ENCODE measurements at places on chromosomes 2 and 18. TPM values are rescaled to one million over a fixed set of nuclear protein-coding genes. Genes with fewer than 3 reads are reported as not detected.

DNA sequence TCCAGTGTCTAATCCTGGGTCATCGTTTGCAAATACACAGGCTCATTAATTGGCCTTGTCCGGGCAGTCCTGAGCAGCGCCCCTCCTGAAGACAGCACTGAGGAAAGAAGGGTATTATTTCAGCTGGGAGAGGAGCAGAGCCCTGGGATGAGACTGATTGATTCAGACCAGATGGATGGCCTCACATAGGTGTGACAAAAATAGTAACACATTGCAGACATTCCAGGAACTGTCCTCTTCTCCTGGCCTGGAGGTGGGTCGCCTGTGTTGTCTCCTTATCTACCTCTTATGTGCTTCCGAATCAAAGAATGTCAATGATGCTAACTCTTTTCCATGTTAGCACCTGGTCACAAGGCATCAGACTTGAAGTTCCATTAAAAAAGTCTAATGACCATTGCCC, 45.9 kb downstream of the ZEB2 start:
- no peak for DNase-seq
- no peaks in the 10 kb centered on the region for H3K36me3 ChIP-seq
- H3K27ac ChIP-seq = no peak overlapping the region

DNA sequence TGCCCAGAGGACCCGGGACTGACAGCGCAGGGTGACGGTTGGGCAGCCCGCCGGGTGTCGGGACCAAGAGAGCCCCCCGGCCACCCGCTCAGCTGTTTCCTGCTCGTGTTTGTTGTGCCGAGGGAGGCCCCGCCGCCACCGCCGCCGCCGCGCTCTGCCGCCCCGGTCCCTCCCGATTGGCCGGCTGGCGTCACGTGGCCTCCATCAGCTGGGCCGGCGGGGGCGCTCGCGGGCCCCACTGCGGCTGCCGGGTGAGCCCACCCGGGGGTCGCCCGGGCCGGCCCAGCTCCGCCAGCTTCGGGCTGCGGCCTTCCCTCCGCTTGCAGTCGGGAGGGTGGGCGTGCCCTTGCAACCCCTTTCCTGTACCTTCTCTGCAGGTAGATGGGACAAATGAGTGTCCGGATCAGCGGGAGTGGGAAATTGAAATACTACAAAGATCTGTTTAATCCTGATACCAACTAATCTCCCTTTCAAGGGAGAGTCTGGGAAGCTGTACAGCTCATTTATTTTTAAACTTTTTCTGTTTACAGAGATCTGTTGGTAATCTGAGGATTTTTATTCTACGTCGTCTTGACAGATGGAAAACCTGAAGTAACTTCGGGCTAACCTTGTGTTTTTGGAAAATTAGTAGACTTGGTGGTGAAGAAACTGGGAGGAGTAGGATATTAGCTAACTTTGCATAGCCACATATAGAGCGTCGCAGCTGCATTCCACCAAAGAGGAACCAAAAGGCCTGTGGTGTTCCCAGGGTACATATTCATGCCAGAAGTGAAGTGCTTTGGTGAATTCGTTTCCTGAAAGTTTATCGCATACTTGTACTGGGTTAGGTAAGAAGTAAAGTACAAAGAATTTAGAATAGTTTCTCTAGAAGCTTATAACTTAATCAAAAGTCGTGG, 1.2 kb downstream of the YPEL5 start:
- H3K27ac ChIP-seq = peak overlapping the region; percentile 100
- no peaks in the 10 kb centered on the region for H3K27me3 ChIP-seq
- H3K4me3 ChIP-seq = peak overlapping the region; percentile 97
- peak; percentile 77 for DNase-seq

Gene ABCG8
- total RNA-seq = 0.57 TPM

Gene CUL3
- 90.5 TPM for total RNA-seq

GRCh38 chr2:152825834-152826233, 107.4 kb downstream of the ARL6IP6 start:
- no peak overlapping the region for H3K27ac ChIP-seq

Gene OTOS
- not detected for total RNA-seq

Gene DYNAP
- total RNA-seq = not detected

GRCh38 chr2:154233231-154233630, 361.5 kb downstream of the GALNT13 start:
- H3K4me1 ChIP-seq = no peaks in the 10 kb centered on the region
- DNase-seq = no peak
- no peaks in the 10 kb centered on the region for H3K27me3 ChIP-seq
- H3K4me3 ChIP-seq = no peak overlapping the region

Gene INO80B
- 28.3 TPM for total RNA-seq

GRCh38 chr18:48385596-48385995, 23.6 kb downstream of the ZBTB7C start:
- no peak overlapping the region for H3K27ac ChIP-seq
- H3K4me1 ChIP-seq = no peaks in the 10 kb centered on the region
- no peak overlapping the region for H3K4me3 ChIP-seq
- no peak for DNase-seq

- no peaks in the 10 kb centered on the region for H3K4me1 ChIP-seq
- no peak overlapping the region for H3K27ac ChIP-seq
- H3K4me3 ChIP-seq = no peak overlapping the region
- no peaks in the 10 kb centered on the region for H3K27me3 ChIP-seq
- no peaks in the 10 kb centered on the region for H3K36me3 ChIP-seq
Measured at GRCh38 chr2:188813857-188814256, 160.3 kb upstream of the COL3A1 start.

DNA sequence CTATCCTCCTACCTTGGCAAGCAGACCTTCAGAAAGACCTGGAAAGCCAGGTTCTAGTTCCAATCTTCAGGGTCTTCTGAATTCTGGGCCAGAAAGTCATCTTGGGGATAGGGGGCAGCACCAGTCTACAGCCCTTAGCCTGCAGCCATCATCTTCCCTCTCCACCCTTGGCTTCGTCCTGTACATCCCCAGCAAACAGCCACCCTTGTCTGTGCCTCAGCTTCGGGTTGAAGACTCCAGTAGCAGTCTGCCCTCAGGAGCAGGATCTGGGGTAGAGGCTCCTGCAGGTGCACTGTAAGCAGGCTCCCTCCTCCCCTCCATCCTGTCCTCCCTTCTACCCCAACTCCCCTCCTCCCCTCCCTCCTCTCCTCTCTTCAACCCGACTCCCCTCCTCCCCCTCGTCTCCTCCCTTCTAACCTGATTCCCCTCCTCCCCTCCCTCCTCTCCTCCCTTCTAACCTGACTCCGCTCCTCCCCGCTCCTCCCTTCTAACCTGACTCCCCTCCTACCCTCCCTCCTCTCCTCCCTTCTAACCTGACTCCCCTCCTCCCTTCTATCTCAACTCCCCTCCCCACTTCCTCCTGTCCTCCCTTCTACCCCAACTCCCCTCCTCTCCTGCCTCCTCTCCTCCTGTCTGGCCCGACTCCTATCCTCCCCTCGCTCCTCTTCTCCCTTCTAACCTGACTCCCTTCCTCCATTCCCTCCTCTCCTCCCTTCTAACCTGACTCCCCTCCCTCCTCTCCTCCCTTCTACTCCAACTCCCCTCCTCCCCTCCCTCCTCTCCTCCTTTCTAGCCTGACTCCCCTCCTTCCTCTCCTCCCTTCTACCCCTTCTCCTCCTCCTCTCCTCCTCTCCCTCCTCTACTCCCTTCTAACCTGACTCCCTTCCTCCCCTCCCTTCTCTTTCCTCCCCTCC, 90.1 kb upstream of the SMAD2 start:
- H3K36me3 ChIP-seq = no peaks in the 10 kb centered on the region
- H3K4me3 ChIP-seq = no peak overlapping the region
- peaks cover 6% of the 10 kb centered on the region for H3K27me3 ChIP-seq
- no peak for DNase-seq
- H3K27ac ChIP-seq = no peak overlapping the region
- no peaks in the 10 kb centered on the region for H3K4me1 ChIP-seq

Gene LDLRAD4
- total RNA-seq = 59.9 TPM

GRCh38 chr18:801137-801536, 10.9 kb downstream of the YES1 start:
- no peaks in the 10 kb centered on the region for H3K36me3 ChIP-seq
- no peak for DNase-seq
- no peak overlapping the region for H3K27ac ChIP-seq
- H3K27me3 ChIP-seq = no peaks in the 10 kb centered on the region
- H3K4me3 ChIP-seq = no peak overlapping the region
- no peaks in the 10 kb centered on the region for H3K4me1 ChIP-seq

Gene NDC80
- 2.7 TPM for total RNA-seq

DNA sequence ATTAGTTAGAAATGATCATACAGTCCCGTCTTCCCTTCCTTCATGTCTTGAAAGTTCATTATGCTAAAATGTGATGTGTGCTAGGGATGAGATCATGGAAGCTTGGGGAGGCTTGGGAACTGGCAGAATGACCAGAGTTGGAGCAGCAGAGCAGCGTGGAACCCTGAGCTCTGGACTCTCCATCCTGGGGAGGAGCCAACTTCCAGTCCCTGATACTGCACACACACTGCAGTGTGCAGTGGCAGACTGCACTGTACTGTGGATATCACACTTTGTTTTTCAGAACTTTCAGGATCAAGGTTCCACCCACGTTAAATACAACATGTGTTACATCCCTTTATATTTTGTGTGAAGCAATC, 27.3 kb upstream of the GREB1 start:
- no peaks in the 10 kb centered on the region for H3K27me3 ChIP-seq
- H3K4me3 ChIP-seq = no peak overlapping the region
- H3K4me1 ChIP-seq = no peaks in the 10 kb centered on the region

DNA sequence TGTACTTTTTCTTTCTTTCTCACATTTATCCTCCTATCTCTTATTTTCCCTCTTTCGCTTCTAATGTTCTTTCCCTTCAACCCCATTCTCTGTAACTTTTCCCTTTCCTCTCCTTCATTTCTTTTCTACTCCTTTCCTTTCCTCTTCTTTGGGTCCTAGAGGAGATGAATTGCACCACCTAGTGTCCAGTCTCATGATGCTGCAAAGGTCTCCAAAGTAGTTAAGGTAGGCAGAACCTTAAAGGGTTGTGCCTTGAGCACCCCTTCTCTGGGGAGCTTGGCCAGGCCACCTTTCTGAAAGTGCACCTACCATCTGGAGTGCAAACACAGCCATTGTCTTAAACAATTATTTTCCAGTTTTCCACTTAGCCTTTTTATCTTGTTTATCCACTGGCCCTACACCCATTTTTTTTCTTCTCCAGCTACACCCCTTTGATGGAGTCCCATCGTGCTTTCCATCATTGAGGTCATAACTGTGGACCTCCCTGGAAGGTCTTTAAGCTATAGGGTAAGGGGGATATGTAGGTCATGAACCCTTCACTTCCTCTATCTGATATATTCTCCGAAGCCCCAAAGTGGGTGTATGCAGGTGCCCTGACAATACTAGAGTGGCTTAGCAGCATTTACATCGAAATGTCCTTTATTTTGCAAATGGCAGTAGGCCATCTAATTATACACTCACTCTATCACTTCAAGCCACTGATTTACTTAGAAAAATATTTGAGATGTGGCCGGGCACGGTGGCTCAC, 155.9 kb downstream of the ESCO1 start:
- no peak overlapping the region for H3K4me3 ChIP-seq
- H3K4me1 ChIP-seq = no peaks in the 10 kb centered on the region
- no peak overlapping the region for H3K27ac ChIP-seq
- DNase-seq = peak; percentile 11

DNA sequence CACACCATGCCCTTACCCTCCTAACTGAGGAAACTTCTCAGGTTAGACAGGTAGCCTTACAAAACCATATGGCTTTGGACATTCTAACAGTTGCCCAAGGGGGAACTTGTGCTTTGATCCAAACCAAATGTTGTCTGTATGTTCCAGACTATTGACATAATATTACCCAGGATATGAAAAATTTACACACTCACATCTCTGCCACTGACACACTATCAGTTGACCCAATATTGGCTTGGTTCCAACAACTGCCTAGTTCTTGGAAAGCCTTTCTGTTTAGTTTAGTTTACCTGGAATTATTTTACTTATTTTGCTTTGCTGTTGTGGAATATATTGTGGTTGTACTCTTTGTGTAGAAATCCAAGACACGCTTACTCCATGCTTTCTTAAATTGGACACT, 178.4 kb downstream of the RNF152 start:
- no peak overlapping the region for H3K4me3 ChIP-seq
- H3K36me3 ChIP-seq = no peaks in the 10 kb centered on the region
- no peak overlapping the region for H3K27ac ChIP-seq
- no peak for DNase-seq
- no peaks in the 10 kb centered on the region for H3K4me1 ChIP-seq

DNA sequence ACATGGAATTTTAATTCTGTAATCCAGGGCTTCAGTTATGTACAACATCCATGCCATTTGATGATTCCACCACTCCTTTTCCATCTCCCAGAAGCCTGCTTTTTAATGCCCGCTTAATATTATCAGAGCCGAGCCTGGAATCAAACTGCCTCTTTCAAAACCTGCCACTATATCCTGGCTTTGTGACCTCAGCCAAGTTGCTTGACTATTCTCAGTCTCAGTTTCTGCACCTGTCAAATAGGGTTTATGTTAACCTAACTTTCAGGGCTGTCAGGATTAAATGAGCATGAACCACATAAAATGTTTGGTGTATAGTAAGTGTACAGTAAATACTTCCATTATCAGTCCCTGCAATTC, 108.7 kb downstream of the XRCC5 start:
- H3K27ac ChIP-seq = no peak overlapping the region
- H3K27me3 ChIP-seq = no peaks in the 10 kb centered on the region
- no peaks in the 10 kb centered on the region for H3K36me3 ChIP-seq
- no peak overlapping the region for H3K4me3 ChIP-seq

- H3K4me1 ChIP-seq = no peaks in the 10 kb centered on the region
- H3K27ac ChIP-seq = no peak overlapping the region
- DNase-seq = no peak
- no peaks in the 10 kb centered on the region for H3K36me3 ChIP-seq
- no peak overlapping the region for H3K4me3 ChIP-seq
Measured at GRCh38 chr2:104862058-104862941, 8.4 kb downstream of the POU3F3 start.

Gene CHST9
- total RNA-seq = 19.3 TPM

Gene PLEK
- total RNA-seq = 0.59 TPM

GRCh38 chr2:5125017-5125730, 567.0 kb upstream of the SOX11 start:
- DNase-seq = no peak
- no peaks in the 10 kb centered on the region for H3K27me3 ChIP-seq
- no peak overlapping the region for H3K4me3 ChIP-seq
- no peaks in the 10 kb centered on the region for H3K36me3 ChIP-seq

DNA sequence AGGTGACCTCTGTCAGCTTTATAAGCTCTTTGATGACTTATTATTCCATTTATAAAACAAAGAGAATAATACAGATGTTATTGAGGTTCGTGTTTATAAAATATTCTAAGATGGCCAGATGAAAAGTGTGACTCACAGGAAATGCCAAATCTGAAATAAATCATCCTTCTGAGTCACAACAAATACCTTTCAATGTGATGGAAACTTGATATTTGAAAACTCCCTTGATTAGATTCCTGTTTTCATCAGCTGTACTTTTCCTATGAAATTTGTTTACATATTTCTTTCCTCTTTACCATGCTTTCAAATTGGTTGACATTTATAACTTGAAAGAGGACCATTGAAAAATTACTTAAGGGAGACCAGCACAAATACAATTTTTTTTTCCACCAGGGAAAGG, 30.6 kb upstream of the PPP1R1C start:
- no peaks in the 10 kb centered on the region for H3K27me3 ChIP-seq
- no peak overlapping the region for H3K4me3 ChIP-seq
- DNase-seq = no peak
- H3K4me1 ChIP-seq = no peaks in the 10 kb centered on the region
- no peak overlapping the region for H3K27ac ChIP-seq

- DNase-seq = no peak
- H3K27me3 ChIP-seq = no peaks in the 10 kb centered on the region
- H3K27ac ChIP-seq = no peak overlapping the region
- no peaks in the 10 kb centered on the region for H3K36me3 ChIP-seq
- H3K4me3 ChIP-seq = peak overlapping the region; percentile 26
Measured at GRCh38 chr18:39799006-39799405, 2156.0 kb upstream of the PIK3C3 start.

All from prostate gland (tissue), 2 donors.